ENCODE measurements at places on chromosomes 3 and 15.
A peak's percentile ranks its signal among the peaks of the same experiment; 100 is the strongest.

GRCh38 chr15:29398907-29399306, 129.3 kb upstream of the NSMCE3 start:
- DNase-seq, result no peak

GRCh38 chr3:107106316-107106715, 270.9 kb upstream of the CCDC54 start:
- no peak for DNase-seq

DNA sequence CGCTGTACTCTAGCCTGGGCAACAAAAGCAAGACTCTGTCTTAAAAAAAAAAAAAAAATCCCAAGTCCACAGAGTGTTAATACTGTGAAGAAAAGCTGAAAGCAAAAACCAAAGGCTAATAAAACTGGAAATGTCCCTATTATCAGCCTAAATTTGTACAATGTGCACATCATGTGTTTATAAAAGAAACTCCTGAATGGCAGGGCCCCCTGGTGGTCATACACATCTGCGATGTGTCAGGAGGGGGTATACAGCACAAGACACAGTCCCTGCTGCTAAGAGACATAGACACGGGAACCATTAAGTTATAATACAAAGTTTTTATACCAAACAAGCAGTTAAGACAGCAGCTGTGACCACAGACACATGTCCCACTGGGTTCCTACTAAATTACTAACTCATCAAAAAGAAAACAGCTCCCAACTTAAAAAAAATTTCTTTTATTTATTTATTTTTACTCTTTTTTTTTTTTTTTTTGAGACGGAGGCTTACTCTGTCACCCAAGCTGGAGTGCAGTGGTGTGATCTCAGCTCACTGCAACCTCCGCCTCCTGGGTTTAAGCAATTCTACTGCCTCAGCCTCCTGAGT, 31.0 kb downstream of the IDH2 start:
- DNase-seq, result peak; percentile 66

GRCh38 chr3:111326144-111326995, 215.6 kb upstream of the CD96 start:
- DNase-seq, result no peak

GRCh38 chr3:152902141-152902669, 67.3 kb downstream of the P2RY1 start:
- no peak for DNase-seq

DNA sequence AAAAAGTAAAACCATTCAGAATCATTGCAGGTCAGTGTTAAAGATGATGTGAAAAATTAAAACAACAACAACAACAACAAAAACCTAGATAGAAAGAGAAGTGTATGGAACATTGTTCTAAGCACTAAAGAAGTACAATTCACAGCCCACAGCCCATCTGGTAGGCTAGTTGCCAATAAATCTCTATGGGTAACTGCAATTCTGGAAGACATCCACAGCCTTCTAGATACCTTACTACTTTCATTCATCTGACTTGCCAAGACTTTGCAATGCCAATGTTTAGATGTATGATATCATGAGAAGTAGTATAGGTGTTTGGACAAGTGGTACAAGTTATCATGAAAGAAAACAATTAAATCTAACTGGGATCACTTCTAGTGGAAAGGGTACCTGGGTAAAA, 198.6 kb downstream of the VGLL3 start:
- DNase-seq, result no peak

- DNase-seq, result no peak
Measured at GRCh38 chr3:33798113-33798417, 365 bp upstream of the PDCD6IP start.

DNA sequence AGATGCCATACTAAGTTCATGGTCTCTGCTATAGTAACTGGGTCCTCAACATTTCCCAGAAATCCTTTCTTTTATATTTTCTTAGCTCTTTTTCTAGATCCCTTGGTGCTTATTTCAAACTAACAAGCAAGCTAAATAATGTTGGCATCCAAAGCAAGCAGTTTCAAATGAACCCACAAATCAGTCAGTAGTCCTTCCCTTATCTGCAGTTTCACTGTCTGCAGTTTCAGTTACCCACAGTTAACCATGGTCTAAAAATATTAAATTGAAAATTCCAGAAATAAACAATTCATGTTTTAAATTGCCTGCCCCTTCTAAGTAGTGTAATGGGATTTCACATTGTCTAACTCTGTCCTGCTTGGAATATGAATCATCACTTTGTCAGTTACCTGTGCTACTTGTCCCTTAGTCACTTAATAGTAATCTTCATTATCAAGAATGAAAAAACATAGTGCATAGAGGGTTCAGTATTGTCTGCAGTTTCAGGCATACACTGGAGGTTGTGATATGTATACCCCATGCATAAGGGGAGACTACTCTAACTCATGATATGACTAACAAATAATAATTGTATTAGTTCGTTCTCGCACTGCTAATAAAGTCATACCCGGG, 633.7 kb downstream of the MECOM start:
- DNase-seq, result no peak

DNA sequence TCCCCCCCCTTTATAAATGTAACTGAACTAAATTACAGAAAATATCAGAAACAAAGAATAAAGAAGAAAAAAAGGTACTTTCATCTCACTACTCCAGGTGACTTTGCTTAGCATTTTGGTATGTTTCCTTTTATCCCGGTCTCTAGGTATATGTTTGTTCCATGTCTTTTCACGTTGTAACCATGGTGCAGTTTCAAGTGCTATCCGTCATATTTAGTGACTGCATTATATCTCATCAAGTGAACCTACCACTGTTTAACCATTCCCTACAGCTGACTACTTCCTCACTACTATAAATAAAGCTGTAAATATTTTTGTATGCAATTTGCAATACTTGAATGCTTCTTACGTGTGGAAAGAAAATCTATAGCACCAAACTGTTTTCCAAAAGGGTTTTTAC, 2.2 kb downstream of the BTBD1 start:
- DNase-seq, result no peak

GRCh38 chr15:73854265-73854664, 19.1 kb upstream of the TBC1D21 start:
- no peak for DNase-seq

GRCh38 chr3:127226946-127227842, 34.3 kb downstream of the PRR23E start:
- DNase-seq, result no peak

- no peak for DNase-seq
Measured at GRCh38 chr15:68574046-68574445, 4.7 kb upstream of the CORO2B start.

DNA sequence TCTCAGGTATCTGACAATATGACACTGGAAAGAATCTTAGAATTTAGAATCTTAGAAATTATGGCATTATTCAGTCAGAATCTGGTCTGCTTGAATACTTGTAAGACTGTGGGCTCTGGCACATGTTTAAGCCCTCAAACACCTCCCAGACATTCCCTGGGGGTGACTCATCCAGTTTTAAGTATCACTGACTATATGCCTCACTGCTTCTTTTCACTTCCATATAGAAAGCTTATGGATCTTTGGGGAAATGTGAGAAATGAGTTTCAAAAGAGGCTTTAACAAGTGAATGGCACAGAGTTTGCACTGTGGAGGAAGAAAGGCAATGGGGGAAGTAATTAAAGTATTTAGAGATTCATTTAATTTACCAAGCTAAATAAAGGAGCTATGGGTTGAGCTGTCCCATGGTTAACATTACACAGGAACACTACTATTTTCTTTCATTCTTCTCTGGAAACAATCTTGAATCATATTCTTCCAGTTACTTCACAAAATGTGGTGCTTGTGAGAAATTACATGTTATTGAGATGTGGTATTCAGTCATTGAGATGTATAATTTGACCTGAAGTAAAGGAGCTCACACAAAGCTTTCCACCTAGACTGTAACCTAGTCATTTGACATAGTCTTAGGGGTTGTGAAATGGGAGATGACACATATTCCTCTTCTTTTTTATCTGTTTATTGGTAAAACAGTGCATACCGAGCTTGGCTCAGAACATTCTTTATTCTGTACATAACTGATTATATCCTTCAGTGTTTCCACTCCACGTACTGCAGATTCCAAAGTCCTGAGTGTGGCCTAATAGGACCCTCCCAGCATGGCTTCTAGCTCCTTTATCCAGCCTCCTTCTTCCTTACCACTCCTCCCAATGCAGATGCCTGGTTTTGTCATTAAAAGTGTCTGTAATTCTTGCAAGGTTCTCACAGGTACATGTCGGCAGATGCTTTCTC, 544.6 kb upstream of the NECTIN3 start:
- no peak for DNase-seq

DNA sequence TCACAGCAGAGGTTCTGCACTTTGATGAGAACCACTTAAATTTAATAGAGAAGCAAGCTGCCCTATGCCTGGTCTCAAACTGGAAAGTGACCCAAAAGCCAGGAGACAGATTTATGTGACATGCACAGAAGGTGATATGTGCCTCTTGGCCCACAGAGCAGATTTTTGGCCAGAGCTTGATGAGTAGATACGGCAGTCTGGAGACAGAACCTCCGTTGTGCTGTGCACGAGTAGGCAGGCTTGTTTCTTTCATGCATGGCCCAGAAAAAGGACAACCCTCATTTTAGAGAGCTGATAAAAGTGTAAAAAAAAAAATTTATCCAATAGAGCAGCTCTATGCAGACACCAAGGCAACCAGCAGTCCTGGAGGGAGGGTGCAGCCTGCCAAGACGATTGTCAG, 423.1 kb downstream of the CNTN6 start:
- DNase-seq, result no peak

GRCh38 chr3:120224237-120224636, 60.8 kb downstream of the GPR156 start:
- no peak for DNase-seq

- no peak for DNase-seq
Measured at GRCh38 chr3:78986416-78987101, 781.2 kb downstream of the ROBO1 start.

DNA sequence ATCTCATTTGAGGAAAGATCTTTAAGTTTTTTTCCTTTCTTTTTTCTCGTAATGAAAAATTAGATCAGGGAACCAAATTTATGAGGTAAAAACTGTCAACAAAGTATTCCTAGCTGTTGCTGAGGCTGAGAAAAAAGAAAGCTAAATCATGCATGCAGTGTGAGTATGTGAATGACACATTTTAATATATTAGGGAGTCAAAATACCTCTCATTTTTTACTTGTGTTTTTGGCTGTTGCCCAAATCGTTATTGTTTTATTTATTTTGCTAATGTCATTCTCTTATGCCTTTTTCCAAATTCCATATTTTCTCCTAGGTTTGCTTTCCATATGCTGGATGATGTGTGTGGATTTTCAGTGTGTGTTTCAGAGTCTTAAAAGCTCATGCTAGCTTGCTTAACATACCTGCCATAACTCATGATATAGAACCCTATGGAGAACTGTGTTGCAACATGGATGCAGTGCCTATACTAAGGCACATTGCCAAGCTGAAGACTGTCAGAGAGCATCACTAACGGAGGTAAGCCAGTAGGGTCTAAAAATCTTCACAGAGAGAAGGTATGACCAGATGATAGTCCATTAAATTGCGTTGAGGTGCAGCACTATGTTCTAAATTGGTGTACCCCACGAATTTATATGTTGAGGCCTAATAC, 629.5 kb upstream of the KCNMB2 start:
- no peak for DNase-seq

GRCh38 chr3:135792174-135792573, 173.4 kb upstream of the PPP2R3A start:
- no peak for DNase-seq

- DNase-seq, result no peak
Measured at GRCh38 chr15:61681038-61681418, 379.2 kb downstream of the VPS13C start.

DNA sequence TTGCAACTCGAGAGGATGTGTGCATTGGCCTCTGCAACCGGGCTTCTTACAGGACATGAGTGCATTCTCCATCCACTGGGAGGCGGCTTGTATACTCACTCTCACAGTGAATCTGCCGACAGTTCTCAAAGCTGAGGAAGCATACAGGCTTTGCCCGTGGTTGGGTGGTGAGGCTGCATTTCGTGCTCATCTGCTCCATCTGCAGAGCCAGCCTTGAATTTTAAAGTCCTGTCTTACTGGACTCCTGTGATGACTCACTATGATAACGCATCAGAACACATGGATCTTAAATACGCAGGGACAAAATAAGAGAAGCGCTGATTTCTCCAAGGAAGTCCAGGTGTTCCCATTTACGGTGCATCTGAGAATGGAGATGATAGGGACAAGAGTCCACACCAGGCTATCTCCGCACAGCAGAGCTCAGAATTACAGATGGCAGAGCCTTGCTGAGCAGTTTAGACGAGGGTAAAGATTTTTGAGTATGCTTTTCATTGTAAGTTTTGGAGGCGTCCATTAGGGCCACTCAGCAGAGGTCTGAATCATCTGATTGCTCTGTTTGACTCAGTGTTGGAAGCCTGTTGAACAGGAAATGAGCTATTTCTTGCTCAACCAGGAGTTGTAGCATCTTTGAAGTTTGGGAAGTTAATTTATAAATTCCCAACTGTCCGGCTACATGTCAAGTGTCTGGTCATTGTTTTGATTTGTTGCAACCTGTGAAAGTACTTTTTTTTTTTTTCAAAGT, 87.1 kb downstream of the GABRG3 start:
- DNase-seq, result no peak

GRCh38 chr3:144665567-144666053, 694.0 kb downstream of the DIPK2A start:
- DNase-seq, result no peak

DNA sequence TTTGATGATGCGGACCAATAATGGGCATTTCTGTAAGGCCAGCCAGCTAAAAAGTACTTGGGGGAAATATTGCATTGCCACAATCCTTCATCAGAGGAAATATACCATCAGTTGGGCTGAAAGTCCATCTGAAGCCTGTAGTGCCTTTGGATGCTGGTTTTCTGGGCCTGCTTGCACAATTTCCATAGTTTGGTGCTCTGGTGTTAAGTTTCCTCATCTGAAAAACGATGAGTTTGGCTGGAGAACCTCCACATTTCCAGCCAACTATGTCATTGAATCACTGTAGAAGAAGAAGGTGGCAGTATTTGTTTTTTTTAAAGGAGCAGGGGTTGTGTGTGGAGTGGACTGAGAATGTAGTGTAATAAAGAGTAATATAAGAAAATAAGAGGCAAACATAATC, 10.1 kb downstream of the CCNB2 start:
- no peak for DNase-seq

- no peak for DNase-seq
Measured at GRCh38 chr3:13717222-13717895, 162.5 kb downstream of the WNT7A start.

DNA sequence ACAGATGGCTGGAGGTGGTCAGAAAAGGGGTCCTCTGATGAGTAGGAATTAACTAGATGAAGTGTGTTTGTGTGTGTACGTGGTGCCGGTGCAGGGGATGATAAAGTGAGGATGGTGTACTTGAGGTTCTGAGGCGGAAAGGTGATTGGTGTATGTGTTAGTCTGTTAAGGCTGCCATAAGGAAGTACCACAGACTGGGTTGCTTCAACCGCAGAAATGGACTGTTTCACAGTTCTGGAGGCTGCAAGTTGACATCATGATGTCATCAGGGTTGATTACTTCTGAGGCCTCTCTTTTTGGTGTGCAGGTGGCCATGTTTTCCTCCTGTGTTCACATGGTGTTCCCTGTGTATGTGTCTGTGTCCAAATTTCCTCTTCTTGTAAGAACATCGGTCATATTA, 202.4 kb upstream of the RGMA start:
- DNase-seq, result no peak

GRCh38 chr15:57969355-57969754, 96.2 kb downstream of the ALDH1A2 start:
- no peak for DNase-seq

All from left renal pelvis (tissue), 4 donors.